Right cardiac atrium (tissue), 5 donors: ENCODE measurements at places on chromosomes 5 and 9. TPM values are rescaled to one million over a fixed set of nuclear protein-coding genes. Genes with fewer than 3 reads are reported as not detected.
A peak's percentile ranks its signal among the peaks of the same experiment; 100 is the strongest.

DNA sequence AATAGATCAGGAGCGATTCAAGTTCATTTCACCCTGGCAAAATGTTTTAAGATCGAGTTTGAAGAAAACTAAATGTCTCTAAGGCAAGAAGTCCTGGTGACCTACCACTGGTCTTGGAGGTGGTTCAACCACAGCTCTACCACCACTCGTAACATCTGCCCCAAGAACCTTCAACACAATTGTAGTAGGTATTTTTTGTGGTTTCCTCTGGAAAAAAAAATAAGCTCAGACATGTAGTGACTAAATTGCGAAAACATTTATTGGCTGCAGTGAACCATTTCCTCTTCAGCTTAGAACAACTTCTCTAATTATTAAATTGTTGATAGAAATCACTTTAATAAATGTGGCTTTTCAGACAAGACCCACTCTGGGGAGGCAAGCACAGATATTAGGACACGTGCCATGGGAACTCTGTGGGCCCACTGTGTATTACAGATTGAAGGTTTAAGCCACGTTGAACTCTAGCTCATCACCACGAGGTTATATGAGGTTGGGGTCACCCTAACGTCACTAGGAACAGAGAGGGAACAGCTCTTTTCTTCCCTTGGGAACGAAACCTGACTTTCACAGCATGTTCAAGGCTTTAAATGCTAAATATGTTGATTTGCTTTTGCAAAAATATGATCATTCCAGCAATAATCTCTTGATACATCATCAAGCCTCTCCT is 142.9 kb downstream of the HSD17B3 start:
- DNase-seq, result no peak

DNA sequence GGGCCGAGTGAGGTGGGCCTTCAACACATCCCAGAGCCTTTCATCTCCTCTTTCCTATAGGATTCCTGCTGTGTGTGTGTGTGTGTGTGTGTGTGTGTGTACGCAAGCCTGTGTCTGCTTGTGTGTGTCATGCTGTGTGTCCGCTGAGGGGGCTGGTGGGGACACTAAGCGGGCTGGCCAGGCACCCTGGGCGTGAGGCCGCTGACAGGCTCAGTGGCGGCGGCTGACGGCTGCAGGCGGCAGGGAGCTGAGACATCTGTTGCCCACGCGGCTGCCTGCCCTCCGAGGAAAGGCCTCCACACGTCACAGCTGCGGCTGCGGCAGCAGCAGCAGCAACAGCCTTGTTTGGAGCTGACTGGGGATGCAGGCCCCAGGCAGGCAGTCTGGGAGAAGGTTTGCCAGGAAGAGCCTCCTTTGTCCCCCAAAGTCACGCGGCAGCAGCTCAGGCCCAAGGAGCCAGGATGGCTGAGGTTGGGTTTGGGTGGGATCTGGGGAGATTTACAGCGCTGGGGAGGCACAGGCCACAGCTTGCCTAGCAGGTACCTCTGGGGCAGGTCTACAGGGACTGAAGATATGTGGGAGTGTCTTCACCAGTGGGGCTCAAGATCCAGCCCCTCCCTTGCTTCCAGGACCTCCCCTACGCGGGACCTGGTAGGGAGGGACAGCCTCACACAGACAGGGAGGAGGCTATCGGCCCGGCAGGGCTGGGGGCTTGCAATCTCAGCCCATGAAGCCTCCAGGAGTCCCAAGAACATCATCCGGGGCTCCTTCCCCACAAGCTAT is 1.8 kb downstream of the PDLIM4 start:
- DNase-seq, result peak; percentile 94

GRCh38 chr9:108443741-108444140 is 412.0 kb downstream of the ACTL7B start:
- no peak for DNase-seq

The MRPL22 gene
- 87.4 TPM for polyA plus RNA-seq

GRCh38 chr5:176466245-176466871 is 18.2 kb downstream of the FAF2 start:
- DNase-seq, result no peak

GRCh38 chr5:138264183-138264582 is 10.2 kb downstream of the GFRA3 start:
- no peak for DNase-seq

GRCh38 chr5:16784843-16785791 is 151.0 kb downstream of the MYO10 start:
- no peak for DNase-seq

- DNase-seq, result no peak
Observed at GRCh38 chr5:2686321-2687124, 65.0 kb downstream of the IRX2 start.

The CCL27 gene
- polyA plus RNA-seq, result 0.18 TPM

DNA sequence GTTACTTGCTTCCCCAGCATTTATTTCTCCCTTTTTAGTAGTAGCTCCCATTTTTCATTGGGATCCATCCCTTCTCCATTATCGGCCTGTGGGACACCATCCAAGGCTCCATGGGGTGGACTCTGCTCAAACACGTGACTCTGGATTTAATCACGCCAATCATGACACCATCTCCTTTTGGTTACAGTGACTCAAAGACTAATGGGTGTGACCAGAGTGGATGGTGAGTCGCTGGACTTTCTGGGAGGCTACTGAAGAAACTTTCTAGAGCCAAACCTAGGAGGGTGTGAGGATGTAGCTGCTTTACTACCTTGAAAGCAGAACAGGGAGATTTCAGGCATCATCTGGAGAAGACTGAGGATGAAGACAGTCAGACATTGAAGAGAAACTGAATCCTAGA is 93.1 kb downstream of the PJA2 start:
- DNase-seq, result no peak

DNA sequence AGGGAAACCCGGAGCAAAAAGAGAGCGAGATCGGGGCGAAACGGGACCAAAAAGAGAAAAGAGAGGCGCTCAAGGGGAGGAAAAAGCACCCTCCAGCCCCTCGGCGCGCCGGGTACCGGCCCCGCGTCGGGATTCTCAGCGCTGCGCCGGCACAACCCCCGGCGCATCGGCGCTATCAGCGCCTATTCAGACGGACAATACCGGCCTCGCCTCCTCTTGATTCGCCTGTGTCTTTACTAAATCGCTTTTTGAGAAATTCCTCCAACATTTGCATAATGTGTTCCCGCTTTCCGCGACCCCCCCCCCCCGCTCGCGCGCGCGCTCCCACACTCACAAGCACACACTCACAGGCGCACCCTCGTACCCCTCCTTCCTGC is 578 bp downstream of the LHX6 start:
- DNase-seq, result no peak

The PCA3 gene
- polyA plus RNA-seq, result 0.18 TPM

DNA sequence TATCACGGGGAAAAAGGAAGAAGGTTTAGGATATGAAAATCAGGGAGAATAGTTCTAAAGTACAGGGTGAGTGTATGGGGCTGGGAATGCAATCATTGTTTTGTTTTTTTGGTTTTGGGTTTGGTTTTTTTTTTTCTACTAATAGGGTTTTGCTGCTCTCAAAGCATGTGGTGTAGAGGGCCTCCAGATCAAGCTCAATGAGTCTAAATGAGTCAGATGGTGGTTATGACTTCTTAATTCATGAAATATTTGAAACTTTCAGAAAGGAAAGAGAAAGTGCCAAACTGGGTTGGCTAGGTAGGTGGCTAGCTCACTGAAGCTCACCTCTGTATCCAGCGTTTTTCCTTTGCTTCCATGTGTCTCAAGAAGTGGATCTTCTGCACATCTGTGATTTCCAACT is 10.7 kb downstream of the OR1L8 start:
- no peak for DNase-seq

GRCh38 chr9:74773886-74774479 is 113.7 kb downstream of the TRPM6 start:
- peak; percentile 90 for DNase-seq

The HSPB3 gene
- polyA plus RNA-seq, result 644 TPM

DNA sequence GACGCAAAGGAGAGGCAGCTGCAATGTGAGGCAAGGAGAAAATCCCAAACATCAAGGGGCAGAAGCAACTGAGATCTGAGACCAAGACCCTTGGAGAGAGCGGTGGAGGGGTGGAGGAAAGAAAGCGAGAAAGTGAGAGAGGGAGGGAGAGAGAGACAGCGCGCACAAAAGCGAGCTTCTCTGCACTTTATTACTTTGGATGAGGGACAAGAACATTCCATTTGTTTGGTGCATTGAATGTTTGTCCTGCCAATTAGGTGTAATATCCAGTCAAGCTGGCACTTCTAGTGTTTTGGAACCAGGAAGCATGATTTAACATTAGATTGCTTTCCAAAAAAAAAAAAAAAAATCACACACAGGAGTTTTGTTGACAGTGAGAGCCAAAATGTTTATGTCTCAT is 1.4 kb downstream of the CAST start:
- DNase-seq, result no peak

GRCh38 chr9:136857581-136858412 is 5.7 kb downstream of the MAMDC4 start:
- peak; percentile 56 for DNase-seq

The FOXD4L6 gene
- polyA plus RNA-seq, result not detected

DNA sequence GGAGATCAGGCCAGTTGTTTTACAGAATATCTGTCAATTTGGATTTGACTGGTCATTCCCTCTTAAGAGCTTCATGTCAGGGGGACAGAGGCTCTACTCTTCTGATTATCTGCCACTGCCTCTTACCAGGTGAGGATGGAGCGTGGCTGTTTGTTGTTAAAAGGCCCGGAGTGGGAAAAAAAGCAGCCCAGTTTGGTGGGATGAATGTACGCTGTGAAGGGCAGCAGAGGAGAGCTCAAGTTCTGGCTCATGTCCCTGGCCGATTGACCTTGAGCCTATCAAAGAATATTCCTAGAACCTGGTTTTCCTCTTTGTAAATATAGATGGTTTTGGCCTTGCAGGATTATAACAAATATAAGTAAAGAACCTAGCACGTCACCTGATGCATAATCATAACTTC is 16.3 kb upstream of the SHB start:
- DNase-seq, result no peak

DNA sequence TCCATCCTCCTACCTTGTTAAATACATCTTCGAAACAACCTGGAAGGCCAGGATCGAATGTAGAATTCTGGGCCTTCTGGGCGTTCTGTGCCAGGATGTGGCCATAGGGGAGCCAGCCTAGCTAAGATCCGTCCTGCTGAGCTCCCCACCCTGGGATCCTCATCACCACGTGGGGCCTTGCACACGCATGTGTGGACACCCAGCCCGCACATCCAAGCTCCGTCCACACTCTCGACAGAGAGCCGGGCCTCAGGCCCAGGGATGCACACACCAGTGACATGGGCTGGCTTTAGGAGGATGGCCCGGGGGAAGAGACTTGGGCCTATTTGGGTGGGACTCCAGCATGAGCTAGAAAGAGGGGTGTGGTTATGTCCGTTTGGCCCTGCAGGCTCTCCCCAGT is 154.0 kb downstream of the PAX5 start:
- DNase-seq, result no peak

DNA sequence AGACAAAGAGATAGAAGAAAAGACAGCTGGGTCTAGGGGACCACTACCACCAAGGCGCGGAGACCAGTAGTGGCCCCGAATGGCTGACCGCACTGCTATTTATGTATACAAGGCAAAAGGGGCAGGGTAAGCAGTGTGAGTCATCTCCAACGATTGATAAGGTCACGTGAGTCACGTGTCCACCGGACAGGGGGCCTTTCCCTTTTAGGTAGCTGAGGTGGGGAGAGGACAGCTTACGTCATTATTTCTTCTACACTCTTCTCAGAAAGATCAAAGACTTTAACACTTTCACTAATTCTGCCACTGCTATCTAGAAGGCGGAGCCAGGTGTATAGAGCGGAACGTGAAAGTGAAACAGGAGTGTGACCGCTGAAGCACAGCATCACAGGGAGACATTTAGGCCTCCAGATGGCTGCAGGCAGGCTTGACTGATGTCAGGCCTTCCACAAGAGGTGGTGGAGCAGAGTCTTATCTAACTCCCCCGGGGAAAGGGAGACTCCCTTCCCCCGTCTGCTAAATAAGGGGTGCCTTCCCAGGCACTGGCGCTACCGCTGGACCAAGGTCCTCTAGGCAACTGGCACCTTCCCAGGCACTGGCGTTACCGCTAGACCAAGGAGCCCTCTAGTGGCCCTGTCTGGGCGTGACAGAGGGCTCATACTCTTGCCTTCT is 6.1 kb upstream of the PRR16 start:
- peak; percentile 83 for DNase-seq

DNA sequence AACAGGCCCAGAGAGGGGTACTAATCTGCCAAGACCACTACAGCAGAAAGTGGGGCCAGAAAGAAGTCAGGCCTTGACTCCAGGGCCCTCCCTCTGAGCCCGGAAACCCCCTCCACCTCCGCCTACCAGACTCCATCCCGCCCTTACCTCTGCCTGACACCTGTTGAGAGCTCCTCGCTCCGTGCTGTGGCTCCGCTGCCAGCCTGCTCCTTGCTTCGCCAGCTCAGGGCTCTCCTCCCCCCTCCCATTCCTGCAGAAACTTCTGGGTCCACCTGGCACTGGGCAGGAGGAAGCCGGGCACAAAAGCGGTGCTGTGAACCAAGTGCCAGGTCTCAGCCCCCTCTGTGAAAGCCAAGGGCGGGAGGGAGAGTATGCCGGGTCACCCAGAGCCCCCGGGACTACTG is 6.4 kb upstream of the ST6GALNAC6 start:
- peak; percentile 56 for DNase-seq

- peak; percentile 90 for DNase-seq
Observed at GRCh38 chr5:2038321-2039179, 155.8 kb upstream of the IRX4 start.

The ARPC5L gene
- polyA plus RNA-seq, result 40.8 TPM

The POU5F2 gene
- polyA plus RNA-seq, result 0.16 TPM

The PCDH1 gene
- 9.2 TPM for polyA plus RNA-seq

DNA sequence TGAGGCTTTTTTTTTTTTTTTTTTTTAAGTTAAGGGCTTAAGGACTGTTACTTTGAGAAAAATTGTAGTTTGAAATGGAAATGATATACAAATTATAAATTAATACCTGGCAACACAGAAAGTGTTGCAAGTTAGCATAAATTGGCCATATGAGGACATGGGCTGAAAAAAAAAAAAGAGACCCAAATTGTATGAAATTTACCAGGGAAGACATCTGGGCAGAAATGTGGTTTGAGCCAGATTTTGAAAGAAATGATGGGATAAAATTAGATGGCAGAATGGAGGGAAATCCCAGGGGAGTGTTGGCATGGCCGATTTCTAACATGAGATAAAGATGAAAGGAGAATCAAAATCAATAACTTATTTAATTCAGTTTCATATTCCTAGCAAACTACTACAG is 472.1 kb downstream of the CTNND2 start:
- DNase-seq, result no peak

The PCDHGB4 gene
- polyA plus RNA-seq, result 2.0 TPM

The CDC20B gene
- not detected for polyA plus RNA-seq

DNA sequence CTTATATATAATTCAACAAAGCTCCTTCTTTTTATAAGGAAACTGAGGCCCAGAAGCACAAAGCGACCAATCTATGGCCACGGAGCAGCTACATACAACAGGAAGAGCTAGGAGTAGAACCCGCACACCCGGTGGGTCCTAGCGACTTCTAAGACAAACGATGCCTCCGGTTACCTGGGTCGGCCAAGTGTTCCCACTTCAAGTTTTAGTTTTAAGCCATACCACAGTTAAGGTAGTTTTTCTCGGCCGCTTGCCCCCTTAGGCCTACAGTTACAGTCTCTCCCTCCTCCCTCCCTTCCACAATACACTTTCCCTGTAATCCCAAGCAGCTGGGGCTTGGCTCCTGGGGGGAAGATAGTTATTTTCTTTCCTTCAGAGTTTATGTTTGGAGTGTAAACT is 533 bp downstream of the SREK1IP1 start:
- no peak for DNase-seq

The IFNA2 gene
- not detected for polyA plus RNA-seq

- DNase-seq, result no peak
Observed at GRCh38 chr5:6585939-6586646, 46.8 kb downstream of the NSUN2 start.

The RAB24 gene
- polyA plus RNA-seq, result 28.6 TPM

- DNase-seq, result peak; percentile 91
Observed at GRCh38 chr9:107465467-107466451, 23.8 kb downstream of the KLF4 start.

The INSL6 gene
- not detected for polyA plus RNA-seq

The PCDHB10 gene
- polyA plus RNA-seq, result 1.00 TPM

The HK3 gene
- 8.3 TPM for polyA plus RNA-seq
